Skeletal muscle cell (primary cell): ENCODE measurements at places on chromosomes 5 and 9.

DNA sequence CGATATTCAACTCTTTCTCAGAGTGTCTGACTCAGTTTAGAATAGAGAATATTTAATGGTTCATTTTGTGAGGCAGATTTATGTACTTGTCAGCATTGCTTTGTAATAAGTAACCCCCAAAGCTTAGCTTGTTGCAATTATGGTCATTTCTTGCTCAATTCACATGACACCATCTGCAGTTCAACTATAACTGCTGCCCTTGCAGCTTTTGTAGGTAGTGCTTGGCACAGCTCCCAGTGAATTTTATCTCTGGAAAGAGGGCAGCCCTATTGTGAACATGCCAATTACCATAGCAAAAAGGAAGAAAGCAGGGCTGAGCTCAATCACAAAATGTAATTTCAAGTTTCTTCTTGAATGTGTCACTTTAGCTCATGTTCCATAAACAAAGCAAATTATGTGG lies 1587.7 kb upstream of the ACO1 start:
- no peak for DNase-seq

GRCh38 chr9:121637713-121638220 lies 13.7 kb upstream of the DAB2IP start:
- no peak for DNase-seq

DNA sequence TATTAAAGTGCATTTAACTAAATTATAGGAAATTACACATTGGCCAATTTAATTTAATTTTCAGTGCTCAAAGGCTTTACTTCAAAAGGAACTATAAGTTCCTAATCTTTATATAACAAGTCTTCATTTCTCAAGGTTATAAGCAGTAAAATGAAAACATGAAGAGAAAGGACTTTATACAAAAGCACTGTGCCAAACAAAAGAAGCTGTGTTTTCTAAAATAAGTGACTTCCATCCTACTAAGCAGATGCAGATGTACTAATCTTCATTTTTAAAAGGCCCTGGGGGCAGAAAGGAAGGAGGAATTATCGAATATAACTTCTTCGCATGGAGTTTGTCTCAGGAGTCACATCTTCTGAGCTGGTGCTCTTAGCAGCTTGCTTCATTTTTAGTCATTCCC lies 81.4 kb downstream of the SHC3 start:
- DNase-seq: no peak

DNA sequence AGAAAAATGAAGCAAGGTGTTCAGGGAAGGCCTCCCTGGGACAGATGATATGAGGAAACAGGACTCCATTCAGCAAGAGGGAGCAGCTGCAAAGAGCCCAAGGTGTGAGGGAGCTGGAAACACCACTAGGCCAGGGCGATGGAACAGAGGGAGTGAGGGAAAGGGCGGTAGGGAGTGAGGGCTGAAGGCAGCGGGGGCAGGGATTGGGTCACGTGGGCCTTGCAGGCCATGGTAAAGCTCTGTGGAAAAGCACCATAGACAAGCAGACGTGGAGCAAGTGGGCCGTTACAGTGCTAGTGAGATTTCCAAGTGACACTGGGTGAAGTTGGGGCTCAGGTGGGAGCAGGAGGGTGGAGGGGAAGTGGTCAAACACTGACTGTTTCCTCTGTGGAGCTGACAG lies 10.8 kb upstream of the PRRC1 start:
- DNase-seq: no peak

GRCh38 chr9:115520646-115521045 lies 402.7 kb upstream of the TNC start:
- no peak for DNase-seq
